ENCODE measurements at places on chromosomes 1 and 21. TPM values are rescaled to one million over a fixed set of nuclear protein-coding genes. Genes with fewer than 3 reads are reported as not detected.

- no peak for DNase-seq
These were observed 32.7 kb downstream of the ASH1L start for GRCh38 chr1:155529929-155530328.

DNA sequence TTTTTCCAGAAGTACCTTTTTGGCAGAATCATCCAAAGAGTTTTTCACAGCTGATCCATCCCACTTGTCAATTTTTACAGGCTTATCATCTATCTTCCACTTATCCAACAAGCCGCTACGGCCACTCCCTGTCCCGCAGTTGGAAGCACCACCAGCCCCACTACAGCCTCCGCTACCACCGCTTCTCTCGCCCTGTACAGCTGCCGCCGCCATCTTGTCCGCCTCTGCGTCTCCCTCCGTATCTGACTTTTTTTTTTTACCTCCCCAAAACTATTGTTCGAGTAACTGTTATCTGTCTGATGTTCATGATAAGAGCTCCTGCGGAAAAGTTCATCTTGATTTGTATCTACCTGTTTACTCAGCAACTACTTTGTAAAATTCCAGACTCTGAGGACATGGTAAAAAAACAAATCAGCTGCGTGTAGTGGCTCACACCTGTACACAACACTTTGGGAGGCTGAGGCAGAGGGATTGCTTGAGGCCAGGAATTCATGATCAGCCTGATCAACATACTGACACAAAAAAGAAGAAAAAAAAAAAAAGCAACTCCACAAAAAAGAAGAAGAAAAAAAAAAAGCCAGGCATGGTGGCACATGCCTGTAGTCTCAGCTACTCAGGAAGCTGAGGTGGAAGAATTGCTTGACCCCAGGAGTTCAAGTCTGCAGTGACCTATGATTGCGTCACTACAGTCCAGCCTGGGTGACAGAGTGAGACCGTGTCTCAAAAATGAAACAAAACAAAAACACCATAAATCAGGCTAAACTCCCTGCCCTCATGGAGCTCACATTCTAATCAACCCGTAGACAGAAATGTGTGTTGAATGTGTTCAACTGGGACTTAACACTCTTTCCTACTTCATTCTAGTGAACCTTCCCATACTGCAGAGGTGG is 8.0 kb upstream of the EYA3 start:
- no peak for DNase-seq

GRCh38 chr21:36994501-36995158 is 11.9 kb upstream of the RIPPLY3 start:
- DNase-seq, result no peak

DNA sequence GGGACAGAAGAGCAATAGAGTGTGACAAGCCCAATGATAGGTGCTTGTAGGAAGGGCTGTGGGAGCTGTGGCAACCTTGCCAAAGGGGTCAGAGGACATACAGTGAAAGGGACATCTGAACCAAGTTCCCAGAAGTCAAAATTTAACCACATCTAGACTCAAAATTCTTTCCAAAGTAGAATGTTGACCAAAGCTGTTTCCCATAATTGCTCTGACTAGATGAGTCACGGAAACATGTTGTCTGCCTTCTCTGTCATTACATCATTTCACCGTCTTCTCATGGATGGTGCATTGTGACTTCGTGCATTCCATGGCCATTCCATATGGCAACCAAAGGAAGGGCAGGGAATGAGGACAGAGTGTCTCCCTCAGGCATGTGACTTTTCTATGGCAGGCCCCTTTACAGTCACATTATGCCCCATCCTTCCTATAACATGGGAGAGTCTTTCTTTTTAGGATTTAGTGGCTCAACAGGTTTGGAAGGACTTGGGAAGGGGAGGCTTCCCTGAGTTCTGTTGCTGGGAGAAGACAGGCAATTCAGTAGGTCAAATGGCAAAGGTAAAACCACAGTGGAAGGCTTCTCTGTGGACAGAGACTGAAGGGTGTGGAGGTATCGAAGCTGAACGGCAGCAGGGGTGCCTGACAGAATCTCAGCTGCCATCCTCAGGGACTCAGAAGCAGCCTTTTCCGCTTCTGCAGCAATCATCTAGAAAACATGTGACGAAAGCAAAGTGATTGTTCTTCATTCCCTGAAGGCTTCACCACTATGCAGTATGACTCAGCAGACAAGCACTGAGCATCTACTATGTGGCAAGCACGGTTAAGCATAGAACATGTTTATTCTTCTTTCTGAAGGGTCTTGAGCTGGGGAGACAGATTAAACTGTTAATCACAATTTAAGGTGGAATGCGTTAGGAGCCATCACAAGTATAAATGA is 24.7 kb downstream of the NPHS2 start:
- DNase-seq, result no peak

DNA sequence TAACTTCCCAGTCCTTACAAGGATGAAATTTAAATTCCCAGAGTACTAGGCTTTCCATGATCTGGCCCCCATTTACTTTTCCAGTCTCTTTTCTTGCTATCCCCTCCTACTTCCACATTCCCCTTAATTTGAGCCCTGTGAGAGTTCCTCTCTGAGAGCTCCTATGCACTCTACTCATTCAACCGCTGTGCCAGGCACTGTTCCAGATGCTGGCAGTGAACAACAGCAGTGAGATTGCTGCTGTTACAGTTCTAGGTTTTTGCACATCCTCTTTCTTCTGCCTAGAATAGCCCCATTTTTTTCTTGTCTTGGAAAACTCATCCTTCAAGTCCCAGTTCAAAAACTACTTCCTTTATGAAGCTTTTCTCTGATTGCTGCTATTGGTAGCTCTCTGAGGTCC is 18.8 kb downstream of the ATF6 start:
- no peak for DNase-seq

DNA sequence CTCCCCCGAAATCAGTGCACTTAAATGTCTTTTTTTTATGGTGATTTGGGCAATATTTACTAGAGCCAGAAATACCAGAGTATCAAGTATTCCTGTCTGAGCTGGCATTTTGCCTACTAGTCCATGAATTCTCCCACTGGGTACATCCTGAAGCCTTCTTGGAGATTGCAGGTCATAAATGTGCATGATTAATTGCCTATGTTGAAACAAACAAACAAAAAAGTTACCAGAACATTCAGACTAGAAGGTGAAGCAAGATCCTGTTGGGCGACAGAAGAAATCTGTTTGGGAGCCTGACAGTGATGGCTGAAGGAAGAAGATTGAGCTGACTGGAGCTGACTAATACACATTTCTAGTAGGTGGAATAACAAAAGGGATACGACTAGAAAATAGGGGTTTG is 127.4 kb upstream of the NRIP1 start:
- no peak for DNase-seq

GRCh38 chr1:202656951-202657646 is 53.2 kb downstream of the SYT2 start:
- no peak for DNase-seq

- no peak for DNase-seq
These were observed 9.9 kb downstream of the TSSK3 start for GRCh38 chr1:32372149-32372756.

- DNase-seq, result no peak
These were observed 7.8 kb downstream of the ABCD3 start for GRCh38 chr1:94425821-94426484.

DNA sequence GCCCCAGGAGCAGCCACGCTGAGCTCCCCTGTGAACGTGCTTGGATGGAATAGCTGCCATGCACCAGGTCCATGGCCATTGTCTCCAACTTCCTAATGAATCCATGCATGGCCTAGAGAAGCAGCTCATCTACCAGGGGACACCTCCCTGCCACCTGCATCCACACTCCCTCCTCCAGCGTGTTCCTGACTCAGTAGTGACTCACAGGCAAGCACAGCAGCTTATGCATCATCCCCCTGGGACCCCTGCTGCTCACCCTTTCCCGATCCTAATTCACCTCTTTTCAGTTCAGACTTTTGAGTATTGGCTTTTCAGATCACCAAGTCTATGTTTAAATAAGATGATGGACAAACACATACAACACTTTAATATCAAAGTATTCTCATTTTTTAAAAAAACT is 39.9 kb upstream of the TADA1 start:
- no peak for DNase-seq

- DNase-seq, result no peak
These were observed 45.6 kb downstream of the PBX1 start for GRCh38 chr1:164604541-164604940.

DNA sequence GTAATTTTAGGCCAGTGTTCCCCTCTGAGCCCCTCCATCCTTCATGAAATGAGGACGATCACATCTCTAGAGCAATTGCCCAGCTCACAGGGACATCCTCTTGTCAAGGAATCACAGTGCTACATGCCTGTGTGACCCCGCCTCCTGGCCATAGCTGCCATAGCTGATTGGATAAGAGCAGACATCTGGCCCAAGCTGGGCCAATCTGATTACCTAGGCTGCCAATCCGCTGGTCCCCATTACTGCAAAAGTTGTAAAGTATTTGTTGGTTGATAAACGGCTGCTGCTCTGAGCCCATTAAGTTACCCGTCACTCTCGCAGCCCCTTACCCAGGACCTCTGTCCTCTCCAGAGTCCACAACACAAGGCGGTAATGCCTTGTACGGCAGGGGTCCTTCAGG is 8.3 kb downstream of the NT5C1A start:
- no peak for DNase-seq

GRCh38 chr1:34373912-34374311 is 197.2 kb downstream of the C1orf94 start:
- no peak for DNase-seq

DNA sequence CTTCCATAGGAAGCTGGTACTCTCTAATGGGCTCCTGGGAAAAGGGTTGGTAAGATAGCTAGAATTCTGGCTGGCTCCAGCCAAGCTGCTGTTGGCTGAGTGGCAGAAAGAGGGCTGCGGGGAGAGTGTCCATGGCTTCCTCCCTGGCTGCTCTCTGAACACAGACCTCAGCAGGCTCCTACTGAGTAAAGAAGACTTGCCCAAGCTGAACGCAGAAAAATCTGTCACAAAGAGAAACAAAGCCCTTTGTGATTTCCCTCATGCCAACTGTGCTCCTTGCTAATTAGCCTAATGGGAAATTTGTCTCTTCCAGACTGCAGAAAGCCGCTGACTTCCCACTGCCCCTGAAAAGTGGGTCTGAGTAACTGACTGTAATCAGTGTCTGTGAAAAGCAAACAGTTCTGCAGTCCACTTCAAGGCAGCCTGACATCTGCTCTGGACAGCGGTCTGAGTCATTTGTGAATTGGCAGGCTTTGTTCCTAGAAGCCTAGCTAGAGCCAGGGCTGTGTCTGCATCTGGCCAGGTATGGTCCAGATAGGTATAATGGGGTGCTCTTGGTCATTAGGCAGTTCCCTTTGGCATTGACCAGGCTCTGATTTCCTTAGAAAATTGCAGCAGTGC is 282.8 kb downstream of the ZNF648 start:
- DNase-seq, result no peak

- no peak for DNase-seq
These were observed 54.1 kb upstream of the MUTYH start for GRCh38 chr1:45394342-45394741.

GRCh38 chr1:61050541-61051442 is 31.6 kb upstream of the NFIA start:
- peak; percentile 40 for DNase-seq

DNA sequence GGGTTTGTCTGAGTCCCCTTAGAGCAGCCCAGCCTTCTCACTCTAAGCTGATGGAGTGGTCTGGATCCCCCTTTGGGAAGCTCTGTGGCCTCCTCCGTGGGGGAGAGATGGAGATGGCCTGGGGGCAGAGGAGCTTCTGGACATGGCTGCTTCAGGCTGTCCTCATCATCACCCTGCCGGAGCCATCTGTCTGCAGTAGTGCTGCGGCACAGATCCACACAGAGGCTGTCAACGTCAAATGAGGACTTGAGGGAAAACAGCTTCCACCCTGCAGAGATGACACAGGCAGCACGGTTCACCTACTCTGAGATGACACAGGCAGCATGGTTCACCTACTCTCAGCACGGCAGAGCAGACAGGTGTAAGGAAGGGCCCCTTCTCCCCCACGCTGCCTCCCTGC is 134.3 kb downstream of the IGSF21 start:
- DNase-seq, result no peak

DNA sequence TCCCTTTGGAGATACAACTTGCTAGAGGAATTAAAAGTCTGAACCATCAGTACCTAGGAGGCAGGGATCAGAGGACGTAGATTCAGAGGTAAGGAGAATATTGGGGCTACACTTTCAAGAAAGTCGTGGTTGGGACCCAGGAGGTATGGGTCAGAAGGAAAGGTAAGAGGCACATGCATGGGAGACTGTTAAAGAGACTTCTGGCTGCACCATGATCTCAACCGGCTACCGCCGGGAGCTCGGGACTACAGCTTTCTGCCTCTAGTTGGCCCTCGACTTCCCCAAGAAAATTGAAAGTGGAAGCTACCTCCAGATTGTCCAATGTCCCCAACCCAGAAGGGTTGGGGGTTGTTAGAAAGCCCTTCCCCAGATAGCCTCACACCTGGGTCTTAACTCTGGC is 355.7 kb upstream of the TMPRSS15 start:
- no peak for DNase-seq

DNA sequence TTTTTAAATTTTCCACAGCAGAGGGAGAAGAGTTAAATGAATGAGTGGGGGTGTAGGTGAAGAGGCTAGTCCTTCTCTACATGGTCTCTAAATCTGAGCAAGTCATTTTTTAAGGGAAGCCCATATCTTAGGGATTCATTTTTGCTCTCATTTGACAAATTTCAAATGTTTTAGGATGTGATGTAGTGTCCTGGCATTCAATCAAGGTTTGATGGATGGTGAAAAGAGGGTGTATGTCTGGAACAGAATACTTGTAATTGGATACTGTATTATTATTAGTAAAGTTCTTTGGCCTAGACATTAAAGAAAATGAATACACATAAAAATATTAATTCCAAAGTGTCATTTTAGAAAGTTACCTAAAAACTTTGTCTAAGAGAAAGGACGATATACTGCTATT is 167.8 kb upstream of the PTBP2 start:
- DNase-seq, result no peak

DNA sequence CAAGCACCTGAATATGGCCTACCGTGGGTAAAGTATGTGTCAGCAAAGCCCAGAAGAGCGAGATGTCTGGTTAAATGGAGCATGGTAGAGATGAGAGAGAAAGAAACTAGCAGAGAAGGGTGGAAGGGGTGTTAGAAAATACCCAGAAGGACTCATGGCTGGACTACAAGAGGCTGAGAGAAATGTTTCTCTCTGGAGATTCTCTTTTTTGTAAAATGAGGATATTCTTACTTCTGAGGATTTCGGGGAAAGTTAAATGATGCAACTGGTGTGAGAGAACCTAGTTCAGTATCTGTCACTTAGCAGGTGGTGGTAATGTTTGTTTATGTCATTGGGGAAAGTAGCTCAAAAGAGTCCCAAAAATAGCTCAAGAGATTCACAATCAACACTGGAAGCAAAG is 7.2 kb upstream of the EPS15 start:
- DNase-seq, result no peak

DAB1 gene
- total RNA-seq, result not detected

CD84 gene
- total RNA-seq, result 65.5 TPM

PCBP3 gene
- total RNA-seq, result not detected

LCE3E gene
- not detected for total RNA-seq

KRTAP10-4 gene
- not detected for total RNA-seq
